ENCODE measurements at places on chromosomes 16 and 17.

- H3K4me3 ChIP-seq: no peak overlapping the region
- H3K27me3 ChIP-seq: no peaks in the 10 kb centered on the region
- H3K27ac ChIP-seq: no peak overlapping the region
- ATAC-seq: no peak
- H3K36me3 ChIP-seq: peaks cover 6% of the 10 kb centered on the region
Measured at GRCh38 chr17:47095268-47095667, 93.8 kb downstream of the CDC27 start.

- no peaks in the 10 kb centered on the region for H3K27me3 ChIP-seq
- peak overlapping the region; percentile 80 for H3K27ac ChIP-seq
- ATAC-seq: peak; percentile 82
- peak overlapping the region; percentile 22 for H3K4me3 ChIP-seq
- H3K4me1 ChIP-seq: peaks cover 60% of the 10 kb centered on the region
Measured at GRCh38 chr16:87363771-87364455, 19.7 kb downstream of the FBXO31 start.

DNA sequence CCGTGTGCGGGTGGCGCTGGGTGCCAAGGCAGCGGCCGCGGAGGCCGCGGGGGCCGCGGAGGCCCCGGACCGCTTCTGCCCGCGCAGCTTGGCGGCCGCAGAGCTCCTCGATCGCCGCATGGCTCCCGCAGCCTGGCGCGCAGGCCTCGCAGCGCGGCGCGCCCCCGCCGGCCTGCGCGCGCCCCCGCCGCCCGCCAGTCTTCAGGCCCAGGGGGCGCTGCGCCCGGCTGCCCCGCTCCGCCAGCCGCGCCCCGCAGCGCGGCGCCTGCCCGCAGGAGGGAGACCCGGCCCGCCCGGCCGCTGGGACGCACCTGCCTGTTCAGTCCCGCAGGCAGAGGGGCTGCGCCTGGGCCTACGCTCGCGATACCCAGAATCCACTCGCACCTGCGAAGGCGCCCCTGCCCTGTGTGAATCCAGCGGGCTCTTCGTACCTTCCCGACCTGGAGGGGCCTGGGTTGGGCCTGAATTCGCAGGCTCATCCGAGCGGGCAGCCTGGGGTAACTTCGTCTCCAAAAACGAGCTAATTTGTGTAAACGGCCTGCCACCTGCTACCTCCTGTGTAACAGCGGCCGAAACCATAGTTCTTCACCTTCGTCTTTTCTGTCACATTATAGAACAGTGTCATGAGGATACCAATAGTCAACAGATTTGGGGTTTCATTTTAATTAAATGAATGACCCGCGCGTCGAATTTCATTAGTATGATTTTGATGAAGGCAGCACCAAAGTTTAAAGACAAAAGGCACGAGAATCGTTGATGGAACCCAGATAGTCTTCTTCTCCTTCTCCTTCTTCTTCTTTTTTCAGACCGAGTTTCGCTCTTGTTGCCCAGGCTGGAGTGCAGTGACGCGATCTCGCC lies at the start of gene CENPV:
Gene CENPV (minus strand): TSS at position 153 of the 858 bp plus-strand sequence. CDS start 33 bp downstream, at position 120.
- H3K4me1 ChIP-seq: peaks cover 3% of the 10 kb centered on the region
- peaks cover 13% of the 10 kb centered on the region for H3K36me3 ChIP-seq
- H3K27ac ChIP-seq: peak within 1 kb of the TSS; percentile 77
- ATAC-seq: peak; percentile 81
- no peaks in the 10 kb centered on the region for H3K27me3 ChIP-seq
- peak within 1 kb of the TSS; percentile 81 for H3K4me3 ChIP-seq

DNA sequence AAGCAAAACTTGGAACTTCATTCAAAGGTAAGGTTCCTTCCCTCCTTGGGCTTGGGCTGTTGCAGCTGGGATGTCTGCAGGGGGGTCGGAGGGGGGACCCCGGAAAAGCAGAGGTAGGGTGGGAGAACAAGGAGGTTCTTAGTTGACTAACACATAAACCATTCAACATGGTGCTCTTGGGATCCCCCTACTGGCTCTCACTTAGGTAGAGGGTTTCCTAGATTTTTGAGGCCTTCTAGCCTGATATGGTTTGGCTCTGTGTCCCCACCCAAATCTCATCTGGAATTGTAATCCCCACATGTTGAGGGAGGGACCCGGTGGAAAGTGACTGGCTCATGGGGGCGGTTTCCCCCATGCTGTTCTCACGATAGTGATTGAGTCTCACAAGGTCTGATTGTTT lies 93.9 kb downstream of the RGS9 start:
- ATAC-seq: no peak
- peaks cover 27% of the 10 kb centered on the region for H3K27me3 ChIP-seq
- peaks cover 10% of the 10 kb centered on the region for H3K4me1 ChIP-seq
- H3K27ac ChIP-seq: no peak overlapping the region
- no peaks in the 10 kb centered on the region for H3K36me3 ChIP-seq

GRCh38 chr17:73758245-73758644 lies 114.0 kb upstream of the SDK2 start:
- H3K4me1 ChIP-seq: no peaks in the 10 kb centered on the region
- H3K27ac ChIP-seq: no peak overlapping the region
- H3K36me3 ChIP-seq: no peaks in the 10 kb centered on the region
- no peak overlapping the region for H3K4me3 ChIP-seq
- H3K27me3 ChIP-seq: peaks cover 39% of the 10 kb centered on the region

All from gastroesophageal sphincter (tissue), 4 donors.